ENCODE measurements at places on chromosomes 3 and 15.

DNA sequence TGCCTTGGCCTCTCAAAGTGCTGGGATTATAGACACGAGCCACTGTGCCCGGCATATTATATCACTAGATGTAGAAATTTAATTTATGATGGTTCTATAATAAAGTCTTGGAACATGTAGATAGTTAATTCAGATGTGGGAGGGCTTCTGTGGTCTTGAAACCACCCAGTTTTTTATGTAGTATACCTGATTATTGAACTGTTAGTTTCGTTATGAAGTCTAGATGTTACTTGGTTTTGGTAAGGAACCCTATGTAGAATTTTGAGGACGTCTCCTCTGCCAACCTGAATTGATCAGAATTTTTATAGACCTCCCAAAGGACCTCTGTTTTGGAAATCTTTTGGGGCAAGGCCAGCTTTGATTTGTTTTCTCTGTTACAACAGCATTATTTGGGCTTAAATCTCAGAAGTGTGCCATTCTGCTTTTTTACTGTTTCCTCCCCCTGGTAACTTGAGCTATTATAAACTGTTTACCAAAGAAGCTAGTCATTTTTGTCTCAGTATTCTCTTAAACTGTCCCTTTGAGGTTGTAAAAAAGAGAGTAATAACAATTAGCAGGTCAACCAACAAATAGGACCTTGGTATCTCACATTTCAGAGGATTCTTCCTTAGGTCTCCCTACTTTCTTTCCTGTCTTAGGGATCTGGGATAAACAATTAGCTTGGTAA lies 20.8 kb downstream of the AKAP13 start:
- no peak for DNase-seq

- DNase-seq, result no peak
Observed at GRCh38 chr15:82158811-82159210, 103.7 kb downstream of the EFL1 start.

GRCh38 chr15:22947101-22948000 lies 32.8 kb downstream of the CYFIP1 start:
- DNase-seq, result no peak

GRCh38 chr3:119291062-119291700 lies 3.0 kb upstream of the ARHGAP31 start:
- DNase-seq, result no peak

- no peak for DNase-seq
Observed at GRCh38 chr15:99635794-99636193, 70.0 kb downstream of the MEF2A start.

GRCh38 chr15:87589134-87589533 lies 667.4 kb downstream of the NTRK3 start:
- no peak for DNase-seq

DNA sequence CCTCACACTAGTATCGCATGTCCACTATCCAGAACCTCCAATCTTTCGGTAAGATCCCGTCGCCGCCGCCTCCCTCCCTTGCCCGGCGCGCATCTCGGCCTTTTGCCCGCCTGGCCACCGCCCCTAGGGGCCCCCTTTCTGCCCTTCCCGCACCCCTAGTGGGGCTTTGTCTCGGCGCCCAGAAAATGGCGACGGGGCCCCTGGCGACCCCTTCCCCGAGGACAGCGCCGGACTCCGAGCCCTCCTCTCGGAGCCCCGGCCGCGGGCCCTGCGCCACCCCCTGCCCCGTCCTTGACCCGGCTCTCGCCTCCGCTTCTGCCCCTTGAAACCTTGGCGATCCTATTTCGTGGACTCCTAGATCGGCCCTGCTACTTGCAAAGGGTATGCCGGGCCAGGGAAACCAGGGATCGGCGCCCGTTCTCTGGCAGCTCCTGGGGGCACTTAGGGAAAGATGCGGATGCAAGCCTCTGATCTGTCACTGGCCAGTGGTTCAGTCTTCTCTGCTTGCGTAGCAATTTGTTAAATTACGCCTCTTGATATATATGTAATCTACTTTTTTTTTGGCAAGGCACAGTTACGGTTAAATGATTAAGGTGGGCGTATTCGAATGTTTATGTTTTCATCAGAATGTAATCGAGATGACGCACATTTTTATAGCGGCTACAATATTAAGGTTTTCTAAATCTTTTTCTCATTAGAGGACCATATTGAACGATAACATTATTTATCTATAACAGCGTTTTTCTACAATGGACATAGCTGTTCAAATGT lies 603 bp downstream of the EIF1B start:
- DNase-seq, result peak; percentile 34

DNA sequence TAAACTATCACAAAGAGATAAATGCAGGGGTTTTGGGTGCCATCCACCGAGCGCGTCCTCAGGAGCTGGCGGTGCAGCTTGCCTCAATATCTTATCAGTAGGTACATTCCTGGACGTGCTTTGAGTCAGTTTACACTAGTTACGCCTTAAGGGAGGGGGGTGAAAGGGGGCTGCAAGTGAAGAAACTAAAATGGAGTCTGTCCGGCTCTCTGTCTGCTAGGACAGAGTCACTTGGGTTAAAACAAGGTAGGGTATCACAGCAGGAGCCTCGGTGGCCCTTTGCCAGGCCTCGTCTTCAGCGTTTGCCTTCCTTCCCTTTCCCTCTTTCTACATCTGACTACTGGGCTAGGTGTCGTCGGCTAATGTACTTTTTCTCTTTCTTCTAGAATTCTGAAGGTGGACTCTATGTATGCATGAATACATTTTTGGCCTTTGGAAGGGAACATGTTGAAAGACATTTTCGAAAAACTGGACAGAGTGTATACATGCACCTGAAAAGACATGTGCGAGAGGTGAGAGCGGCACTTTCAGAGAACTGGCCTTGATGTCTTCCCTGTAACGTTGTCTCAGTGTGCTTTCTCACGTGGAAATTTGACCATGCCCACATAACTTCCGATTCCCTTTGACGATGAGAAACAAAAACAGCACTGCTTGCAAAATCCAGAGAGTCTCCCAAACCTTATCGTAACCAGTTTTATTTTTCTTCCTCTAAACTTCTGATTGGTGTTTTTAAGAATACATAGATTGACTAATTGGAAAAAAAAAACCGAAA lies 28.8 kb downstream of the USP13 start:
- DNase-seq, result no peak

DNA sequence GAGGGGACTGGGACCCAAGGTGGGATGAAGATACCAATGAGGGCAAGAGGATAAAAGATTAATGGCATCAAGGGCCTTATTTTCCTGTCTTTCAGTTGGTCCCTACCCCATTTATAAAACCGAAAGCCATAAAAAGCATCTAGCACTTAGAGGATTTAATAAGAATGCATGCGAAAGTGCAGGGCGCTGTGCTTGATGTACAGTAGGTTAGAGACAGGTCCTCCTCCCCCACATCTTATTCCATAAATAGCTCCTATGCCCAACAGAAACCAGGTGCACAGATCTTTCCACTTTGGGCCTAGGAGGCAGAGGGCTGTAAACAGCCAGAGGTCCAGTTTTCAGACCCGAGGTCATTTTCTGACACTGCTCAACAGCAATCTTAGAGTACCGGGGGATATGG lies 1.2 kb downstream of the LPCAT4 start:
- no peak for DNase-seq

DNA sequence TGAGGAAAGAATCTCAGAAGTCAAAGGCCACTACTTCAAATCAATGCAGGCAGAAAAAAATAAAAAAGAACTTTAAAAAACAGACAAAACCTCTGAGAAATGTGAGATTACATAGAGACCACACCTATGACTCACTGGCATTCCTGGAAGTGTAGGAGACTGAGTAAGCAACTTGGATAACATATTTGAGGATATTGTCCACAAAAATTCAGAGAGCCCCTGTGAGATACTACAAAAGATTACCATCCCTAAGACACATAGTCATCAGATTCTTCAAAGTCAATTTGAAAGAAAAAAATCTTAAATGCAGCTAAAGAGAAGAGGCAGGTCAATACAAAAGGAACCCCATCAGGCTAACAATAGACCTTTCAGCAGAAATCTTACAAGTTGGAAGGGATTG lies 887.3 kb downstream of the NTRK3 start:
- DNase-seq, result peak; percentile 98

- peak; percentile 86 for DNase-seq
Observed at GRCh38 chr15:26087395-26087794, 224.3 kb upstream of the ATP10A start.

GRCh38 chr15:88220443-88221335 lies 35.9 kb downstream of the NTRK3 start:
- DNase-seq, result peak; percentile 36

- peak; percentile 89 for DNase-seq
Observed at GRCh38 chr15:87365186-87365585, 891.4 kb downstream of the NTRK3 start.

GRCh38 chr3:162052636-162053035 lies 556.0 kb downstream of the OTOL1 start:
- peak; percentile 3 for DNase-seq

Data from fibroblast of skin of right quadriceps (primary cell).